ENCODE measurements at places on chromosomes 7 and 10.

DNA sequence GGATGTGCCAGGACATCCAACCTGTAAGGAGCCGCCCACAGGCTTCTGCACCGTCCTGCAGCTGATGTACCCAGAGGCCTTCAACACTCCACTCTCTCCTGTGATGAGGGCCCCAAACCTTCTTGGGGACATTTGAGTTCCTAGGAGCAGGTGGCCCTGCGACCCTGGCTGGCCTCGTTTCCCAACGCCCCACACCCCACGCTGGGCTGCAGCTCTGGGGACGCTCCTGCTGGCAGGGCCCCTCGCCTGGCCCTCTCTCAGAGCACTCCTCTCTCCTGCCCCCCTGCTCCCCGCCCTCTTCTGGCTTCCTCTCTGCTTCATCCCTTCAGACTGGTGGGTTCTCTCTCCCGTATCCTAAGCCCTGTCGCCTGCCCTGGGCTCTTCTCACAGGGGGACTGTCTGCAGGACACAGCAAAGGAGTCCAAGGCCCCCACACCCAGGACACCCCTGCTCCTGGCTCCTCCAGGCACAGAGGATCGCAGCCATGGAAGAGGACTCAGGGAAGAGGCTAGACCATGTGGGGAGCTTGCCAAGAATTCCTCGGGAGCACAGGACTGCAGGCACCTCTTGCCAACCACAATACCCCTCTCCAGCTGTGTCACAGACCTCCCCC, 541.4 kb downstream of the TCERG1L start:
- no peak for DNase-seq

DNA sequence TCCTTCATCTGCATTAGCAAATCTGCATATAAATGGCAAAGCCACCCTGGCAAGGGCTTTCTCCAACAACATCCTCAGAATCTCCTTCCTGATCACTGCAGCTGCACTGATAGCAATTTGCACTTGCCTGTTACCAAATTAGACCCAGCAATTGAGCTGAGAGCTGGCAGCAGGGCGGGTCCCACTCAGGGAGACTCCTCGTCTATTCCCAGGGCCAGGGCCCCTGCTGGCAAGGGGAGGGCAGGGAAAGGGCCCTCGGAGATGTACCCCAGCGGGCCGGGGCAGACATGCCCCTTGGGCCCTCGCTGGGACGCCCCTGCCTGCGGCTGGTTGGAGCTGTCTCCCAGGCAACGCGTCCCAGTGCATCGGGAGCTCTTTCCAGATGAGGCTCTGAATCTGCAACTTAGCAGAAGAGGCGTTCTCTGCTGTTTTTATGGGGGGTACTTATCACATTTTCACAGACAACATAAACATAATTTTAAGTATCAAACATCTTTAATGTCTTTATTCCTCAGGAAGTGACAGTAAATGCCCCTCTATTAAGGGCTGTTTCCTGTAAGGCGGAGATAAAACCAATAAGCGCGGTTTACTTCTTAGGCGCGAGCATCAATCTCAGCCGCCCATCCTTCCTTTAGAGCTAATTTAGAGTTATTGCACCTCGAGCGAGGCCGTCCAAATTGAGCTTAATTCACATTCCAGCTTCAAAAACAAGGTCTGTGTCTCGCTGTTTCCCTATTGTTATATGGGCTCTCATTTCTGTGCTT, 249.0 kb upstream of the PPP2R2D start:
- no peak for DNase-seq

DNA sequence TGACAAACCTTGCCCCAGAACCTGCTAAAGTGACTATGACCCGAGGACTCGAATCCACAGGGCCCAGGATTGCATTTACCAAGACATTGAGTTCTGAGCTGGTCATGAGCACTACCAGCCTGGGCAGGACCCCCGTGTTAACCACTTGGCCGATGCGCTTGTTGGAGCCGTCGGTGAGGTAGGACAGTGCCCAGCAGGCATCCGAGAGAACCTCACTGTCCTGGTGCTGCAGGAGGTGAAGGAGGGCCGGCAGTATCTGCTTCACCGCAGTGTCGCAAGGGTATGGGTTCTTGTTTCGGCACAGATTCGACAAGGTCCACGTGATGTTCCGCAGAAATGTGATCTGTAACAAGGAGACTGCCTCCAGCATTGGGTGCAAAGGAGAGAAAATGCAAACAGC, 19.7 kb downstream of the KPNA7 start:
- no peak for DNase-seq

- peak; percentile 51 for DNase-seq
Observed at GRCh38 chr7:84462259-84462658, 267.7 kb upstream of the SEMA3A start.

DNA sequence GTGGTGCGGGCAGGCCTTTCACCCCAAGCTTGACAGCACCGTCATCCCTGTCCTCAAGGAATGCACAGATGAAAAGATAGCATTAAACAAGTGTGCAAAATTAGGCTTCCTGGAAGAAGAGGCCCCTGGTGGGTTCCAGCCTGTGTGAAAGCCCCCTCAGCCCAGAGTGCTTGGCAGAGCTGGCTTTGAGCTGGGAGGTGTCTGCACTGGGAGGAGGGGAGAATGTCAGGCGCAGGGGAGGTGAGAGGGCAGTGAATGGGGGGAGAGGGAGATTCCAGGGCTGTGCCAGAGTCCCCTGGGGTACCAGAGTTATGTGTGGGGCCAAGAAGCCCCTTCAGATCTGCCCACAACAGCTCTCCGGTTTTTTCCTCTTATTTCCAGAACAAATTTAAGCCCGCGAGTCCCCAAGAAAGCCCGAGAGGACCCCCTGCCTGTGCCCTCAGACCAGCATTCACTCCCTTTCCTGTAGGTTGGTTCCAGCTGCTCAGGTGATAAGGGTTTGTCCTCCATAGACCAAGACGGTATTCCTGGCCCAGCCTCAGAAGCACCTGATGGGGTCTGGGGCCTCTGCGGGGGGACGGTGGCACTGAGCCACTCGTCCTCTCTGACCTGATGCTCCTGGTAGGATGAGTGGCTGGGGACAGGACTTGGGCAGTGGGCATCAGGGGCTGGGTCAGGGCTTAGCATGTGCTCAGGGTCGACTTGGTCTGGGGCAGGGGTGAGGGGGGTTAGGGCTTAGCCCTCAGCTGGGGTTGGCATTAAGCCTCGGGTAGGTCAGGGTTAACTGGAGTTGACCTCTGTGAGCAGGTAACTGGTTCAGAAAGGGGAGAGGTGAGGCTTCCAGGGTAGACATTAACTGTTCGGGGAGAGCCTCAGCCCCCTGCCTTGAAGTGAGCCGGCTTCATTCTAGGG, 43.4 kb downstream of the ADCYAP1R1 start:
- no peak for DNase-seq

- peak; percentile 70 for DNase-seq
Observed at GRCh38 chr10:75283671-75284470, 48.1 kb upstream of the COMTD1 start.

DNA sequence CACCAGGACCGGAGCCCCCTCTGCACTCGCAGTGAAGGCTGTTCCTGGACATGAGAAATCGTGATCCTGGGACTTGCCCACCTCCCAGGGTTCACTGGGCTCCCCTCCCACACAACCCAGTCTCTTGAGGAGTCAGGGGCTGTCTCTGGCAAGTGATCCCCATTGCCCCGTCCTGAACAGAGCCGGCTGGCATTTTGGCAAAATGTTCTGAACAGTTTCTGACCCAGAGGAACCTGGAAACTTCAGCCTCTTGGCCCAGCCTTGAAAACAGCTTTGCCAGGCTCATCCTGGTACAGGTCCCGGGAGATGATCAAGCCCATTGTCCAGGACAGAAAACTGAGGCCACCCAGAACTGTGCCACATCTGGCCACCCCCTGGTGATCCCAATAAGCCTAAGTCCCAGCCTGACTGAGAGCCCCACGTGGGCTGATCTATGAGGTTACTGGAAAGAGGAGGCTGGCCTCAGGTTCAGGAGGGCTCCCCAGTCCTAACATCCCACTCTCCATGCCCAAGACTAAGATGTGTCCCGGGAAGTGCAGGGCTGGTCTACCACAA, 115.7 kb downstream of the OAT start:
- DNase-seq: no peak

GRCh38 chr7:118305671-118306070, 81.2 kb downstream of the ANKRD7 start:
- DNase-seq: no peak

- no peak for DNase-seq
Observed at GRCh38 chr7:83517035-83517700, 131.8 kb downstream of the SEMA3E start.

- DNase-seq: peak; percentile 61
Observed at GRCh38 chr10:129398711-129399141, 68.3 kb upstream of the MGMT start.

- peak; percentile 42 for DNase-seq
Observed at GRCh38 chr7:67564959-67565358, 568.3 kb downstream of the TYW1 start.

DNA sequence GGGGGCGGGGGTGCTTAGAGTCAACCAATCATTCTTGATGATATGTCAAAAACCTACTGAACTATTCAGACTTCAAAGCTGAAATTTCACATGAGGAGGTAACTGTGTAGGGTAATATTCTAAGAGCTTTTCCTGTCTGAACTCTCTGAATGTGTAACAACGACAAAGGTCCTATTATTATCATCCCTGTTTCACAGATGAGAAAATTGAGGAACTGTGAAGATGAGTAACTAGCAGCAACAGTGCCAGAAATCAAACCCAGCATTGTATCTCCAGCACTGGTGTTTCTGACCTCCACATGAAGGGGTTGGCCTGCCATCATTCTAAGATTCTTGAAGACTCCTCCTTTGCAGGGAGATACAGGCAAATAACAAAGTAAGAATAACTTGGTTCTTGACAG, 294.7 kb upstream of the AOAH start:
- no peak for DNase-seq

DNA sequence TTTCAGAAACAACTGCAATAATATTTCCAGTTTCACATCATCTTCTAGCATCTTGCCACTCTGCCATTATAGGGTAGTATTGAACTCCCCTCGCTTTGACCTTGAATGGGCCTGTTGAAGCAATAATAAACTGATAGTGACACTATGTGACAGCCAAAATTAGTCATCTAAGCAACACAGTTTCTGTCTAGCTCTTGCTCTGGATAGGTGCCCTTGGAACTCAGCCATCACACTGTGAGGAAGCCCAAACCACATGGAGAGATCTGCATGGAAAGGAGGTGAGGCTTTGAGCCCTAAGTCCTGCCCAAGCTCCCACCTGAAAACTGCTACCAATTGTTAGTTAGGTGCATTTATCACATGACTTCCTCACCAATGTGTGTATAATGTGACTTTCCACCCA, 18.1 kb upstream of the KCND2 start:
- no peak for DNase-seq

DNA sequence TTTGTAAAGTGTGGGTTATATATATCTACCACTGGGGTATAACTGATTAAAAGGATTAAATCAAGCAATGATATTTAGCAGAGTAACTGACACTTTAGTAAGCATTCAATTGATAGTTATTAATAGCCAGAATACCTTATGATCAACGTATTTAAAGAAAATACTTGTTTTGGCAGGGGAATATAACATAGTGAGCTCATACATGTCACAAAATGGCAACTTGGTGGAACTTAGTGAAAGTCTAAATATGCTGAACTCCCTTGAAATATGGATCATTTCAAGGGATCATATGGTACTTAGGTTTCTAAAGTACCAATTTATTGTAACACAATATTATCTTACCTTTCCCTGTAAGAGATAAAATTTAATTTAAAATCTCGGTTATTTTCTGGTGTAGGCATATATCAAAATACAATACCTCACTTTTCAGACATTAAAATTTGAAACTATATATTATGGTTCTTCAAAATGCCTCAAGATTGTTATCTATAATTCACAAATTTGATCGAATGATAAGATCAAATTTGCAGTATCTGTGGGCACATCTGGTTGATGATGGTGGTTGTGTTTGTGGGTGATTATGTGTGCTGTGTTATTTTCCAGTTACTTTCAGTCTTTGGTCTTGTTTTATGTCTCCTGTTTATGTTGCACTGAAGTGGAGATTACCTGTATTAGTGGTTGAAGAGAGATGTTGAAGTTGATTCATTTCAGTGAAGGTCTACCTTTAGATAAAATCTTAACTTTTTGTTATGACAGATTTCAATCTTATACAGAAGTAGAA, 5.2 kb downstream of the ARL4A start:
- no peak for DNase-seq

GRCh38 chr10:128274938-128275337, 148.7 kb upstream of the MKI67 start:
- peak; percentile 85 for DNase-seq

- DNase-seq: no peak
Observed at GRCh38 chr7:108442039-108442568, 14.1 kb downstream of the NRCAM start.

DNA sequence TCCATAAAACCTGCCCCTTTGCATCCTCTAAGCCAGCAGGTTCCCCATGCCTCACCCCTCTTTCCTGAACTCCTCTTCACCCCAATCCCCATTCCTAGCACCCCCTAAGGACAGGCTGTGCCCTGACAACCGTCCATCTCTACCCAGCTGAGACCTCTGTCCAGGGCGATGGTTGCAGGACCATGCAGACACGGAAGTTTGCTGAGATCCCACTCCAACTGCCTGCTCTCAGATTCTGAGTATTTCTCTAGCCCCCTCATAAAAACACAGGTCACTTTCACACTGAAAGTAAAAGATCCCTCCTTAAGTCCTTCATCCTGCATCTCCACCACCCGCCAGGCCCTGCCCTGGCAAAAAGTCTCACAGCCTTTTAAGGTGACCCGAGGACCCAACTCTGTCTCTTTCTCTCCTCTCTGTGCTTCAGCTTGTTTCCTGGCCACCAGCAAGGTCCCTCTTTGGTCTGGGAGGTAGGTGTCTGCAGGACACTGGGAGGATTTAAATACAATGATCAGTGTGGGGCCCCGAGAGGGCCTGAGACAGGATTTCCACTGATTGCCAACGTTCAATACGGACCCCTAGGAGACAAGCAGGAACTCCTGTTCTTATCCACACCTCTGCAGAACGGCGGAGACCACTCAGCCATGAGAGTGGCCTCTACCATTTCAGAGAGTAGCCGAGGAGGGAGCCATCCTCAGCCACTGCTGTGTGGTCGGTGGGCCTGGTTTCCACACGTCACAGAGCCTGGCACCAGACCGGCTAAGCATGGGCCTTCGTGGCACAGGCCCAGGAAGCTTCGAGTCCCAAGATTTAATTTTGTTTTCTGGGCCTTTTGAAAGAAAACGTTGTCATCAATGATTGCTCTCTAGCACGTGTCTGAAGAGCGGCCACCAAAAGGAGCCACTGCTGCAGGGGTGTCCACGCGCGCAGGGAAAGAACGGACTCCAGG, 27.9 kb downstream of the CALML3 start:
- DNase-seq: no peak

- DNase-seq: no peak
Observed at GRCh38 chr7:10643545-10643944, 330.1 kb upstream of the PHF14 start.

- no peak for DNase-seq
Observed at GRCh38 chr7:15554744-15555143, 7.1 kb downstream of the AGMO start.

- no peak for DNase-seq
Observed at GRCh38 chr10:116124777-116125176, 148.2 kb downstream of the GFRA1 start.
